ENCODE measurements at places on chromosomes 2 and 18. TPM values are rescaled to one million over a fixed set of nuclear protein-coding genes. Genes with fewer than 3 reads are reported as not detected.

Gene LINC00305
- not detected for total RNA-seq

Gene TIMM21
- total RNA-seq: 29.5 TPM

Gene CRYBA2
- not detected for total RNA-seq

Gene INHA
- under 0.01 TPM for total RNA-seq

Gene GPR155
- 8.5 TPM for total RNA-seq

Gene GALR1
- total RNA-seq: under 0.01 TPM

Gene LOXL3
- total RNA-seq: 62.8 TPM

Gene POTEE
- under 0.01 TPM for total RNA-seq

Gene GAREM2
- total RNA-seq: 1.1 TPM

Gene TCF4
- total RNA-seq: 148 TPM

Gene FN1
- 11,165 TPM for total RNA-seq

Gene LIPG
- 33.1 TPM for total RNA-seq

Gene CHRNG
- not detected for total RNA-seq

Gene TEKT4
- total RNA-seq: not detected

Gene RASGRP3
- 4.1 TPM for total RNA-seq

Gene LBH
- 64.4 TPM for total RNA-seq

Gene GATA6
- 51.6 TPM for total RNA-seq

Gene RNF125
- total RNA-seq: 0.35 TPM
